ENCODE measurements at places on chromosomes 11 and 22.

DNA sequence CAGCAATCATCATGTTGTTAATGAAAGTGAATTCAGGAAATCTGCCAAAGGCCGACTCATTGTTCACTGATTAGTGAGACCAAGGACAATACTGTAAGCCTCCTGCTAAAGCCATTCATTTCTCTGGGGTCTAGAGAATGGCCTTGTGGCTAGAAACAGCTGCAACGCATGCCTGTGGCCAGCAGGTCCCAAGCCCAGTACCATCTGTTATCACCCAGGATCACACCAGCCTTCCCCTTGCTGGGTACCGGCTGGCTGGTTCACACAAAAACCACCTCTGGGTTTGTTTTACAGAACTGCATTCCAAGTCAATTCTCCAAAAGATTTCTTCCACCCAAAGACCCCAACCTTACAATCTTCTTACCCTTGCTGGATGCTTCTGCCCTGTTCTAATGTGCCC, 1.1 kb downstream of the PLAAT5 start:
- DNase-seq: no peak

DNA sequence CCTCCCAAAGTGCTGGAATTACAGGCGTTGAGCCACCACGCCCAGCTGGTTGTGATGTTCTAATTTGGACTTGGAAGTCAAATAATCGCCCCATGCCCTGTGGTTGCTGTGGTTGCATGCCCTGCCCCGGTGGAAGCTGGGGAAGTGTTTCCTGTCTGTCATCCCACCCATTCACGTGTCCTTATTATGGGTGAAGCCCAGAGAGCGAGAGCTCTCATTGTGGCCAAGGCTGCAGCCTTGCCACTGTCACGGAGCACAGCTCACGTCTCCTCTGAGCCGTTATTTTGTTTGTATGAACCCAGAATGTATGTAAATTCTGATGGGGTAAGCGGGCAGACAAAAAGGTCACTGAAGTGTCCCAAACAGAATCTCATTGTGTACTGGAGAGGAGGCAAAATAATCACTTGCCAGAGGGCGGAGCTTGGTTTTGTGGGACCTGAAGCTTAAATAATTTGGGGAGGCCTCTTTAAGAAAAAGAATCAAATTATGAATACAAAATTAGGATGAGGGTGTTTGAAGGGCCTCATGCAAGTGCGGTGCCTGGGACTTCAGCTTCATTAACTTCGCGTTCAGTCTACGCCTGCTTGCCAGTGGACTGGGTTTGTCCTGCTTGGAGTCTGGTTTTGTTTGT, 25.8 kb upstream of the TREH start:
- peak; percentile 63 for DNase-seq

GRCh38 chr11:30775233-30775522, 189.0 kb upstream of the MPPED2 start:
- no peak for DNase-seq

- no peak for DNase-seq
Measured at GRCh38 chr11:3675971-3676370, 4.8 kb upstream of the CHRNA10 start.

GRCh38 chr11:64610596-64610995, 19.6 kb downstream of the SLC22A12 start:
- DNase-seq: no peak

GRCh38 chr11:12008790-12009616, 577 bp upstream of the DKK3 start:
- no peak for DNase-seq

GRCh38 chr22:48945621-48946458, 881.8 kb downstream of the BRD1 start:
- no peak for DNase-seq

- DNase-seq: no peak
Measured at GRCh38 chr22:29260601-29261315, 7.0 kb downstream of the RHBDD3 start.
